Inflammatory macrophage treated with lipopolysaccharide for 4 hours (primary cell): ENCODE measurements at places on chromosomes 1 and 21.

DNA sequence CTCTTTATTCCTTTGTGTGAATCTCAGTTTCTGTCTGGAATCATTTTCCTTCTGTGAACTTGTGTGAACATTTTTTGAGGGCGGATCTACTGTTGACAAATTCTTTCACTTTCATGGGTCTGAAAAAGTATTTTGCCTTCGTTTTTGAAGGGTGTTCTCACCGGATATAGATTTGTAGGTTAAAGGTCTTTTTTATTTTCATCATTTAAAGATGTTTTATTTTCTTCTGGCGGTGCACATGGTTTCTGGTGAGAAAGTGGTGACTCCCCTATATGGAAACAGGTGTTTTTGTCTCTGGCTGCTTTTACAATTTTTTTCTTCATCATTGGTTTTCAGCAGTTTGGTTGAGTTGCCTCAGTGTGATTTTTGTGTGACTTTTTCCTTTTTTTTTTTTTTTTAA lies 94.9 kb downstream of the DYRK1A start:
- DNase-seq, result peak; percentile 45

GRCh38 chr1:21077085-21077484 lies 99.6 kb downstream of the EIF4G3 start:
- DNase-seq, result peak; percentile 86

DNA sequence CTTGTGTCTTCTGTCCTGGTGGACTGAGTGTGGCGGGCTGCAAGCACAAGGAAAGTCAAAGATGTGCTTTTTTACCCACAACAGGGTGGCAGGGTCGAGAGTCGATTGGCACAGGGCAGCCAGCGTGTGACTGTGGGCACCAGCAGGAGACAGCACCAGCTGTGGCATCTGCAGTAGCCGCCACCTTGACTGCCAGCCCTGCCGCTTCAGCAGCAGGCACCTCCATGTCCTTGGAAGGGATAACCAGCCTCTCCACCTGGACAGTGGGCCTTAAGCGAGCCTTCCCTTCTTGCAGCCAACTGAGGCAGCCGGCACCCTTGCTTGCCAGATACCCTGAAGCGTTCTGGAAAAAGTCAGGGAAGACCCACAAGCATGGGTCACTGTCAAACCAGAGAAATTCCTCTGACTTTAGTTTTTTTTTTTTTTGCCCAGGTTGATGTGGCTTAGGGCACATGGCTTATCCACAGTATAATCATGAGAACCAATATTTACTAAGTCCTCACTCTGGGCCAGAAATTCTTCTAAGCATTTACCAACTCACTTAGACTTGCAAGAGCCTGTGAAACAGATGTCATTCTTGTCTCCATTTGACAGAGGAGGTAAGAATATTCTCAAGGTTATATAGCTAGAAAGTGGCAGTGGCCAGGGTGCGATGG lies 30.1 kb upstream of the PTGFRN start:
- DNase-seq, result no peak

GRCh38 chr1:44200336-44200735 lies 12.9 kb upstream of the DMAP1 start:
- DNase-seq, result no peak

- no peak for DNase-seq
These were observed 9.7 kb upstream of the AADACL4 start for GRCh38 chr1:12634156-12634555.
